ENCODE measurements at places on chromosomes 3 and 15. TPM values are rescaled to one million over a fixed set of nuclear protein-coding genes. Genes with fewer than 3 reads are reported as not detected.

- DNase-seq, result no peak
Observed at GRCh38 chr15:81950841-81951414, 94.9 kb downstream of the MEX3B start.

GRCh38 chr15:43249699-43250203 lies 17.0 kb downstream of the TGM5 start:
- no peak for DNase-seq

DNA sequence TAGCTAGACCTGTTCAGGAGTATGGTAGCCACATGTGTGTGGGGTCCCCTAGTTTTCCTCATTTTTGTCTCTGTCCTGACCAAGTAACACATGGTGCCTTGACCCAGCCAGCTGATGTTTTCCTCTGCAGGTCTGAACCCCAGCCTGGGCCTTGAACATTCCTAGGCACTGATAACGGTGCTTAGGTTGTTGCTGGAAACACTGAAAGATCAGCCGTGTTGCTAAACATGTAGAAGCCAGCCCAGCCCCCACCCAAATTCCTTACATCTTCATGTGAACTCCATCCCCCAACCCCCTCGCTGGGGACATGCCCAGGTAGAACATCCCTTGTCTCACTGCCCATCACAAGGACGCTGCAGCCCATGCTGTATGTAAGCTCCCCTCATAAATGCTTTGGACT lies 18.7 kb downstream of the RTP3 start:
- DNase-seq, result no peak

GRCh38 chr3:170500995-170501394 lies 82.3 kb downstream of the CLDN11 start:
- DNase-seq, result no peak

GRCh38 chr3:24886501-24886900 lies 391.9 kb upstream of the THRB start:
- no peak for DNase-seq

GRCh38 chr3:11481556-11481955 lies 162.2 kb downstream of the VGLL4 start:
- no peak for DNase-seq

DNA sequence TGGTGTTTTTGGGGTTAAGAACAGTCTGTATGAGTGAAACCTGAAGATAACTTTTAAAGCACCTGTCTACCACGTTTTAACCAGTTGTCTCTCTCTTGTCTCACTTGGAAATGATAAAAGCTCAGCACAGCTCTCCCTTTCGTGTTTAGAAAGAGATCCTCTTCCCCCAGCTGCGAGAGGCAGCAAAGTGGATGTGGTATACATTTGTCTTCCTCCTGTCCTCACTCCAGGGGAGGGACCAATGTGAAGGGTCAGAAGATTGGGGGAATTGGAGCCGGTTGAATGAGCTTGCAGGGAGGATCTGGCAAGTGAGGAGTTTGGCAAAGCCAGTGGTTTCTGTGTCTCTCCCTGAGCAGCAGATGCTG lies 14.6 kb downstream of the SMAD6 start:
- no peak for DNase-seq

GRCh38 chr3:100245927-100246326 lies 14.9 kb upstream of the TBC1D23 start:
- no peak for DNase-seq

GRCh38 chr15:40743921-40744814 lies 10.9 kb downstream of the RMDN3 start:
- peak; percentile 14 for DNase-seq

DNA sequence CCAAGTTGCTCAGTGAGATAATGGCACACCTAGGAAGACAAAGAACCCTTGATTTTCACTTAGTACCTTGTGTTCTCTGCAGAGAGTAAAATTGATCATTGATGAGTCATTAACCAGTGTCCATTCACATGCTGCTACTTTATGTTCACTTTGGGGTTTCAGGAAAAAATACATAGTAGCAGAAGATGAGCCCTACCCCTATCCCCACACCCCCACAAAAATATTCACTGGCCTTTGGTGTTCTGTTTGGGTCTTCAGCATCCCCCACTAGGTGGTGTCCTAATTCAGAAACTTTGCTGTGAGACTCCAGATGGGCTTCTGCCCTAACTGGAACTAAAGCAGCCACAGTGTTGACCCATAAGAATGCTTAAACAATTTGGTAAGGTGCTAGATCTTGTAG lies 178.8 kb downstream of the KLHL25 start:
- DNase-seq, result no peak

Gene MNS1
- 1.7 TPM for polyA plus RNA-seq
